Smooth muscle cell of trachea (primary cell): ENCODE measurements at places on chromosomes 13 and 19. TPM values are rescaled to one million over a fixed set of nuclear protein-coding genes. Genes with fewer than 3 reads are reported as not detected.

The S1PR2 gene
- total RNA-seq, result 37.7 and 70.8 TPM in 2 replicates

The CERS1 gene
- total RNA-seq, result 0.29 and 2.5 TPM in 2 replicates

The VSTM2B gene
- not detected in 2 replicates for total RNA-seq

The ZNF675 gene
- total RNA-seq, result 5.0 and 6.7 TPM in 2 replicates

The ICAM4 gene
- total RNA-seq, result 1.2 and 3.5 TPM in 2 replicates

The C19orf38 gene
- total RNA-seq, result 0.58 and 1.7 TPM in 2 replicates

The MAG gene
- total RNA-seq, result not detected in 2 replicates

The C19orf44 gene
- 4.5 and 6.9 TPM in 2 replicates for total RNA-seq

The MIER2 gene
- 14.5 and 24.3 TPM in 2 replicates for total RNA-seq

The TMEM238 gene
- total RNA-seq, result 0.58 and 0.83 TPM in 2 replicates

The KIR2DL1 gene
- total RNA-seq, result not detected in 2 replicates

The RAX2 gene
- not detected in 2 replicates for total RNA-seq

The RAB3A gene
- total RNA-seq, result 2.0 and 5.5 TPM in 2 replicates

The OR4F17 gene
- total RNA-seq, result 0.15 TPM in 1 of 2 replicates, not detected in the other

The PRODH2 gene
- not detected in 2 replicates for total RNA-seq

The SMAD9 gene
- 5.2 and 9.8 TPM in 2 replicates for total RNA-seq

The ZNF776 gene
- total RNA-seq, result 12.4 and 16.0 TPM in 2 replicates

The FBN3 gene
- total RNA-seq, result not detected in 2 replicates

The DHDH gene
- total RNA-seq, result not detected in 2 replicates

The PTGIR gene
- total RNA-seq, result 2.9 and 6.8 TPM in 2 replicates

The NPAS1 gene
- total RNA-seq, result 0.83 TPM in 1 of 2 replicates, not detected in the other

The DMPK gene
- 27.3 and 94.1 TPM in 2 replicates for total RNA-seq

The ZNF14 gene
- total RNA-seq, result 5.8 and 7.9 TPM in 2 replicates

The KLK10 gene
- total RNA-seq, result not detected in 2 replicates

The SCN1B gene
- total RNA-seq, result 7.4 and 12.9 TPM in 2 replicates

The FCAR gene
- total RNA-seq, result not detected in 2 replicates

The MADCAM1 gene
- total RNA-seq, result 0.15 TPM in 1 of 2 replicates, not detected in the other

The GPX4 gene
- total RNA-seq, result 249 and 483 TPM in 2 replicates

The PROZ gene
- total RNA-seq, result not detected in 2 replicates

The ARRDC5 gene
- not detected in 2 replicates for total RNA-seq

The TBXA2R gene
- total RNA-seq, result 2.8 and 2.9 TPM in 2 replicates

The WDR88 gene
- not detected in 2 replicates for total RNA-seq

The FFAR3 gene
- total RNA-seq, result not detected in 2 replicates

The KLK7 gene
- total RNA-seq, result not detected in 2 replicates

The GIPR gene
- total RNA-seq, result 0.29 TPM in 1 of 2 replicates, not detected in the other

The CFD gene
- total RNA-seq, result 38.5 and 194 TPM in 2 replicates

The NTF4 gene
- not detected in 2 replicates for total RNA-seq

The CYP4F12 gene
- not detected in 2 replicates for total RNA-seq
